CD14-positive monocyte (primary cell): ENCODE measurements at places on chromosomes 16 and 17. TPM values are rescaled to one million over a fixed set of nuclear protein-coding genes. Genes with fewer than 3 reads are reported as not detected.

DNA sequence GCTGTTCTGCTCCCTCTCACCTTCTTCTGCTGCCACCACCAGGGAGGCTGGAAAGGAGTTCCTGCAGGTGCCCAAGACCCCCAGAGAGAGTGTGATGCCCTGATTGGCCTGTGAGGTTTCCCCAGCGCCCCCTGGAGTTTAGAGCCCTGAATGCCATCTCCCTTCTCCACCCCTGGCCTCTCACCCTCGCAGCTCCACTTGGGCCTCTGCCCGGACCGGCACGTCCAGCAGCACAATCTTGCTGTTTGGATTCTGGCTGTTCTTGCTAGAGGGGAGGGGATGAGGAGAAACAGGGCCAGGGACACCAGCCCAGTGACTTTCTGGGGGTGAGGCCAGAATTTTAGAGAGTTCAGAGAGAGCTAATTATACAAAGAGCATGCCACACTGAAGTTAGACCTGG is 12.5 kb upstream of the FAM171A2 start:
- H3K27me3 ChIP-seq = peaks cover 9% of the 10 kb centered on the region
- H3K27ac ChIP-seq = no peak overlapping the region

DNA sequence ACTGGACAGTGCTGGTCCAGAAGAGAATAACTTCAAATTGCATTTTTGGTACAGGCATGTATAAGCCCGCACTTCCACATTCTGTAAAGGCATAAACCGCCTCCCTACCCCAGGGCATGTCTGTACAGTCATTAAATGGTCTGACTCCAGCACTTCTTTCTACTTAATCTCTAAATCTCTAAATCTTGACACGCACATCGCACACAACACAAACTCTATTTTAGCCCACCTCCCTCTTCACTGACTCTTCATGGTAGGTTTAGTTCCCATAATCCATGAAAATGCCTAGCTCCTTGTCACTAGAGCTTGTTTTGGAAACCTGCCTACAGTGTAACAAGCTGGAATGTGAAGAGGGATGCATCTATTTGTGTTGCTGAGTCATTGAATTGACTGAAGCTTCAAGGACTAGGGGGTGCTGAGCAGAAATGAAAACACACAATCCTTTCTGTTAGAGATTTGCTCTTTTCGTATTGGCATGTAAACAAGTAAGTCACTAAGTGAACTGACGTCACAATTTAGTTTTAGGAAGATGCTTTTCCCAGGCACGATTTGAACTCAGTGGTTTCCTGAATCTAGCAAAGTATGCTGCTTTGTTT is 1.6 kb upstream of the DUSP14 start:
- H3K27ac ChIP-seq = peak overlapping the region; percentile 39
- peak overlapping the region; percentile 75 for H3K4me3 ChIP-seq
- H3K36me3 ChIP-seq = no peaks in the 10 kb centered on the region
- H3K27me3 ChIP-seq = no peaks in the 10 kb centered on the region
- H3K4me1 ChIP-seq = peaks cover 21% of the 10 kb centered on the region

DNA sequence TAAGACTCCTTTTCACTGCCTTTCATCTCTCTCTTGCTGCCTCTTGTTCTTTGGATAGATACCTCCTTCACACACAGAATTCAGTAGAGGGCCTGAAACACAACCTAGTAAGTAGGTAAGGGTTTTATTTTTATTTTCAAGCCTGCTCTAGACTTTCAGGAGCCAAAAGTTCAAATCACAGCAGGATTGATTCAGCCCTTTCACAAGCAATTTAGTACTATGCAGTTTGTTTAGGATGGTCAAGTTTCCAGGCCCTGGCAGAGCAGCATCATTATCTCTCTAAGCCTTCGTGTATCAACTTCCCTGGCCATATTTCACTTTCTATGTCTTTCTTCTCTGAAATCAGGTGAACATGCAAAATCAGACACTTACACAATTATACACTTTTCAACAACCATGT is 148.8 kb upstream of the CORO6 start:
- H3K4me1 ChIP-seq = no peaks in the 10 kb centered on the region
- H3K36me3 ChIP-seq = peaks cover 1% of the 10 kb centered on the region
- no peak overlapping the region for H3K4me3 ChIP-seq
- no peak overlapping the region for H3K27ac ChIP-seq

DNA sequence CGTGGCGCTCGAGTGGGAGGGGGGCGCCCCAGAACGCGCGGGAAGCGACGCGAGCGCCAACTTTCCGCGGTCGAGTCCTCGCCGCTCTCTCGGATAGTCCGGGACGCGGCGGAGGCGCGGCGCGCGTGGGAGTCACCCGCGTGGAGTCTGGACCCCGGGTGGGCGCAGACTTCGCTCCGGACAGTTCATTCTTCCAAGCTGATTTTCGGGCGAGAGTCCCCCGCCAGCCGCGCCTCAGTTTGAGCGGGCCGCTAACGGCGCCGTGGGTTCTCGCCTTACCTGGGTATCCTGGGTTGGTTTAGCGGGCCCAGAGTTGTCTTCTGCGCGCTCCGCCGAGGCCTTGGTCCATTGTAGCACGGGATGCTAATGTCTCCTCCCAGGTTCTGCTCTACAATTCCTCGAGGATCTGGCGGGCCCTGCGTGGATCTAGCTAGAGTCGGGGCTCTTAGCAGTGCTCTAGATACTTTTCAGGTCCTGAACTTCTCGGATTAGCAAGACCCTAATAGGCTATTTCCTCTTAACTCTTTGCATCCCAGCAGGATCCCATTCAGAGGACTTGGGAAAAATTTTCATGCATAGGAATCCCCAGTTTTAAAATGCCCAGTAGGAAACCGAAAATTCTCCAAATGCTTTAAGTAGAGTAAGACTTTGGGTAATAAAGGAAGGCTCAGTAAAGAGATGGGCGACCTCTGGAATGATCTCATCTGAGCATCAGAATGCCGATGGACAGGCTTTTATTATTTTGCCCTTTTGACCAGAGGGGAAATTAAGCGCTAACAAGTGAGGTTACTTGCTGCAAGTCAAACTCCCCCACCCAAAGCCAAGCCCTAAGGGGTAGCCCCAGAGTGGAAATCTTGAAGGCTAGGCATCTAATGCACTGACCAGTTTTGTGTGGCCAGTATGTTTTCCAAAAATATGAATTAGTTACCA is 537 bp upstream of the GJC1 start:
- no peak overlapping the region for H3K4me3 ChIP-seq
- H3K27me3 ChIP-seq = peaks cover 48% of the 10 kb centered on the region
- peaks cover 10% of the 10 kb centered on the region for H3K4me1 ChIP-seq
- H3K27ac ChIP-seq = no peak overlapping the region
- no peaks in the 10 kb centered on the region for H3K36me3 ChIP-seq
- DNase-seq = no peak

- peaks cover 15% of the 10 kb centered on the region for H3K36me3 ChIP-seq
- H3K27me3 ChIP-seq = peaks cover 37% of the 10 kb centered on the region
- DNase-seq = no peak
- H3K27ac ChIP-seq = no peak overlapping the region
These were observed 1.5 kb downstream of the CLDN7 start for GRCh38 chr17:7260651-7261378.

DNA sequence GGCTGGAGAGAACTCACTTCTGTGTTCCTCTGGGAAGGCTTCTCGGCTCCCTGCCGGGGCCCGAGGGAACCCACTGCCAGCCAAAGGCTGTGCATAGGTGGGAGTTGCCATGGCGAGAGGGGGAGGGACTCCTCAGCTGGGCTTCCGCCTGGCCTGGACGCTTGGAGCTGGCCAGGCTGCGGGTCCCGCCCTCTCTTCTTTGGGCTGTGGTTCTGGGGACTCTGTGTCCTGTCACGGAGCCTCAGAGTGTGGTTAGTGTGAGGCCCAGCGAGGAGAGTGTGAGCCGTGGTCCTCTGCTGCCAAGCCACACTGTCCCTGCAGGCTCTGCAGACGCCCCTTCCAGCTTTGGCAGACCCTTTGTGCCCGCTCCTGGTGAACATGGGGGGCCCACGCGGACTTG is 123.1 kb downstream of the OR1D5 start:
- no peak overlapping the region for H3K4me3 ChIP-seq
- peaks cover 12% of the 10 kb centered on the region for H3K36me3 ChIP-seq
- H3K4me1 ChIP-seq = peaks cover 20% of the 10 kb centered on the region

DNA sequence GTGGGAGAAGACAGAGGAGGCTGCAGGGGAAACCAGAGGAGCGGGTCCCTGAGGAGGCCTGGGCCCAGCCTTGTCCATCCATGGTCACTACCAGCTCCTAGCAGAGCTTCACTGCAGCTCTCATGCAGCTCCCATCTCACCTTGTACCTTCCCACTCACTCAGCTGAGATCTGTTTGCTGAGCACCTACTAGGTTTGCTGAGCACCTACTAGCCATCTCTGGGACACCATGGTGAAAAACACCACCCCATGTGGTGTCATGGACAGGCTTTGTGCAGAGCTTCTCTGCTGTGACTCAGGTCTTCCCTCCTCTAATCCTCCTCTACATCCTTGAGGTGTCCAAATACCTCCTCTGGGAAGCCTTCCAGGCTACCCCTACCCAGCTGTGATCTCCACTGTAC is 58.6 kb downstream of the ENGASE start:
- no peak overlapping the region for H3K27ac ChIP-seq
- no peaks in the 10 kb centered on the region for H3K4me1 ChIP-seq
- H3K36me3 ChIP-seq = no peaks in the 10 kb centered on the region
- no peaks in the 10 kb centered on the region for H3K27me3 ChIP-seq

DNA sequence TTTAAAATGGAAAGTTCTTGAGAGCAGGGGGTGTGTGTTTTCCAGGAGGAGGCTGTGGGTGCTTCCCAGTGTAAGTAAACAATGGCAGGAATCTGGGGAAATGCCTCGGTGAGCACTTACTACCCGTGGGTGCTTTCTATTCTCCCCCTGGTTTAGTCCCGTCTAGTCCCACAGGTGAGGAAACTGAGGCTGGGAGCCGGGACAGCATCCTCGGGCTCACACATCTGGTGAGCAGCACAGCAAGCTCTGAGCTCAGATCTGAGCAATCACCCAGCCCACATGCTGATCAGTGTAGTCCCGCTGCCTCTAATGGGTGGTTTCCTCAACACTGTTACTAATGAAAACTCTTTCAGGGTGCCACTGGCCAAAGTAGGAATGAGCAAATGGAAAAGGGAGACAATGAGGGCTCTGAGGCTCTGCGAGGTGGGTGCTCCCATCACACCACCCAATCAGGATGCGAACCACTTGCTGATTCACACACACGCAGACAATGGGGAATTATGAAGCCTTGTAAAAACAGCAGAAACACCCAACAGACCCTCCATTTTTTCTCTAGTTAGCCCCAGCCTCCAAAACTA is 202.6 kb downstream of the PARN start:
- no peaks in the 10 kb centered on the region for H3K27me3 ChIP-seq
- H3K4me3 ChIP-seq = no peak overlapping the region
- H3K27ac ChIP-seq = no peak overlapping the region
- H3K4me1 ChIP-seq = no peaks in the 10 kb centered on the region

DNA sequence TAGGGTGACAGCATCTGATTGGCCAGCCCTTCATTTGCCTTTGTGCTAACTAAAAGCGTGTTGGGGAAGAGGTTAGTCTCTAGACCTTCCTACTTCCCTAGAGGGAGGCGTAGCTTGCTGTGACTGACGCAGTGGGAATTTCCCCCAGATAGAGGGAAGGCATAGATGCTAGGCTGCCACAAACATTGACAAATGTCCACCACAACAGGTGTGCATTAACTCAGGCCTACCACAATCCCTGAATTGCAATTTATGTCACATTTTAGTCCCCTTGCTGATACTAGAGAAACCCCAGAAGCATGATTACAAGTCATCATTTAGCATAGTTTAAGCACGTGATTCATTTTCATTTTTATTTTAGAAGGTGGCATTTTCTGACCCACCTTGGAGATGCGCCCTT is 76.3 kb upstream of the WSB1 start:
- no peaks in the 10 kb centered on the region for H3K27me3 ChIP-seq
- peaks cover 24% of the 10 kb centered on the region for H3K4me1 ChIP-seq
- peak overlapping the region; percentile 44 for H3K27ac ChIP-seq

DNA sequence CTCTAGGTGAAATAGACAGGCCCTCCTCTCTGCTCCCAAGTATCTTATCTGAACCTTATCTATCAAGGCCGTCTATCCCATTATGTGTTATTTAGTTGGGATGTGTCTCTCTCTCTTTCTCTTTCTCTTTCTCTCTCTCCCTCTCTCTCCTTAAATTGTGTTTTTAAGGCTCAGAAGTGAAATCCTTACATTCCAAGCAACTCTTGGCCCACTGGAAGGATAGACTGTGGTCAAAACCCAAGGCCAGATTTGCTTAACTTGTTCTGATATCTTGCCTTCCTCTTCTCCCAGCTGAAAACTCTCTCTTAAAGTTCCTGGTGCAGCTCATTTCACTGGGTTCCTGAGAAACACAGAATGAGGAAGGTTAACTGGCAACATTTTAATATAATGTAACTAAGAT is 14.7 kb downstream of the CDRT4 start:
- no peaks in the 10 kb centered on the region for H3K36me3 ChIP-seq
- H3K27ac ChIP-seq = no peak overlapping the region
- H3K4me3 ChIP-seq = no peak overlapping the region
- no peaks in the 10 kb centered on the region for H3K27me3 ChIP-seq
- H3K4me1 ChIP-seq = no peaks in the 10 kb centered on the region

- H3K36me3 ChIP-seq = no peaks in the 10 kb centered on the region
- H3K4me1 ChIP-seq = no peaks in the 10 kb centered on the region
- no peaks in the 10 kb centered on the region for H3K27me3 ChIP-seq
- H3K27ac ChIP-seq = no peak overlapping the region
- no peak overlapping the region for H3K4me3 ChIP-seq
These were observed 643.0 kb downstream of the MAF start for GRCh38 chr16:78957317-78958100.

The PRRT2 gene
- 0.04 TPM in 1 of 2 replicates, not detected in the other for polyA plus RNA-seq

The NLRC3 gene
- polyA plus RNA-seq = 0.07 and 0.11 TPM in 2 replicates

DNA sequence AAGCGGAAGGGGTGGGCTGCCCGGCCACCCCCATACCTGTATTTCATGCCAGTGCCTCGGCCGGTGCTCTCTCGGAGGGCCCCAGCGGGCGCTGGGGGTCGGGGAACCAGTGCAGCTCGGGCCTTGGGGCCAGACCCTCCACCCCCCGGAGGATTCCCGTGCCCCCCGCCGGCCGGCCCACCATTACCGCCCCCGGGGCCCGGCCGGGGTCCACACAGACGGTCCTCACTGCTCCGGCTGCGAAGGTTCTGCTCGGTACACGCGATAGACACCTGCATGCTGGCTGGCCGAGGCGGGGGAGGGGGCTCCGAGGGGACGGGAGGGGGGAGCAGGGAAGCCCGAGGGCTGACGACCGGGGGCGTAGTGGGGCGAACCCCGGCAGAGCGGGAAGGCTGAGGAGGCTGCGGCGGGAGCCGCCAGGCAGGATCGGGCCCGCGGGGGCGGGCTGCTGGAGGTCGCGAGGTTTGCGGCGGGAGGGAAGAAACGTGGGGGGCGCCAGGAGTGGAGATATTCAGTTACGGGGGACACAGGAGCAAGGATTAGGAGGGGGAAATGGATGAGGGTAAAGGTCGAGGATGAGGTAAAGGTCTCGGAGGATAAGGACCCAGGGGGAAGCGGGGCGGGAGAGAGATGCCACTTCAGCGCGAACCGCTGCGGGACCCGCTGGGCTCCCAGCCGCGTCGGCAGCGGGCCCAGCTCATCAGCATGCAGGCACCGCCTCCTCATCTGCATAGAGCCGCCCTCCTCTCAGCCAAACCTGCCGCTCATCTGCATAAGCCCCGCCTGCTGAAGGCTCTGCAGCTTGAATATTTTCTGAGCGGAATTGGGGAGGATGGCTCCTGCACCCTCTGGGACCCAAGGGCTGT is at the start of gene KCNAB3:
TSS of gene KCNAB3 (minus strand) at position 699 of the 866 bp plus-strand sequence. CDS start at position 278, 421 bp downstream.
- peak within 1 kb of the TSS; percentile 86 for H3K4me3 ChIP-seq
- H3K27ac ChIP-seq = no peak within 1 kb of the TSS
- H3K4me1 ChIP-seq = peaks cover 37% of the 10 kb centered on the region
- H3K27me3 ChIP-seq = no peaks in the 10 kb centered on the region
- peak; percentile 33 for DNase-seq

GRCh38 chr17:77206158-77206956 is 65.6 kb downstream of the SEC14L1 start:
- no peak overlapping the region for H3K4me3 ChIP-seq
- no peaks in the 10 kb centered on the region for H3K27me3 ChIP-seq
- DNase-seq = peak; percentile 46
- H3K27ac ChIP-seq = peak overlapping the region; percentile 36

The PGAP6 gene
- 39.8 TPM for polyA plus RNA-seq

The EIF4A3 gene
- polyA plus RNA-seq = 89.9 and 180 TPM in 2 replicates

The KCNJ16 gene
- not detected in 2 replicates for polyA plus RNA-seq
